ENCODE measurements at places on chromosomes 1 and 21.

- no peak for DNase-seq
Measured at GRCh38 chr1:158176399-158176798, 4.3 kb upstream of the CD1D start.

DNA sequence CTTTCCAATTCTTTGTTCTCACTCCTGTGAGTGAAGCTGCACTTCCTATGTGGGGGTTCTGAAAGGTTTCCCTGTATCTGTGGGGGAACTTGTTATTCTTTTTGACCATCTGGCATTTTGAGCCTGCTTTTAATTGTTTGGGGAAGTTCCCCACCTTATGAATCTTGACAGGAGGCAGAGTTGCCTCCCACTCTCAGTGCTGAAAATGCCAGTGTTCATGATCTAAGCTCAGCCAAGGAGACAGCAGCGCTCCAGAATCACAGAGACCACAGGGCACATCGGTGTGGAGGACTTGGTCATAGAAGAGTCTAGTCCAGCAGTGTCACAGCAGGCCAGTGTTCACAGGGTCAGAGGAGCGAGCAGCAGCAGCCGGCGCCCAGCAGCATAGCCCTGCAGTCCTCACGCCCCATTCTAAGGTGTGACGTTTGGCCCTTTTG, 63.8 kb upstream of the PRDX6 start:
- no peak for DNase-seq

DNA sequence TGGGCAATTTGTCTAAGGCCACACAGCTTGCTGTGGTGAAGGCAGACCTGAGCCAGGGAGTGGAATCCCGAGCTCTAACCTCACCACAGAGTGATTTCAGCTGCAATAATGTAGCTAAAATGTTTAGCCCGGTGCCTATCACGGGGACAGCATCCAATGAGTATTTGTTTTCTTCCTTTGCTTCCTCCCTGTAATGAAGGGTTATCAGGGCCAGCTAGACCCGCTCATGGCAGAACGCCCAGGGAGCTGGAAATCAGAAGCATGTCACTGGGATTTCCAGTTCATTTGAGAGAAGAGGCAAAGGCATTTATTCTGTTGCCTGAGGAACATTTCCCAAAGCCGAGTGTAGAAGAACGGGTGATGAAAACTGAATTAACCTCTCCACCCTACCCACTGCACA, 183.1 kb downstream of the ZSCAN20 start:
- DNase-seq, result no peak

DNA sequence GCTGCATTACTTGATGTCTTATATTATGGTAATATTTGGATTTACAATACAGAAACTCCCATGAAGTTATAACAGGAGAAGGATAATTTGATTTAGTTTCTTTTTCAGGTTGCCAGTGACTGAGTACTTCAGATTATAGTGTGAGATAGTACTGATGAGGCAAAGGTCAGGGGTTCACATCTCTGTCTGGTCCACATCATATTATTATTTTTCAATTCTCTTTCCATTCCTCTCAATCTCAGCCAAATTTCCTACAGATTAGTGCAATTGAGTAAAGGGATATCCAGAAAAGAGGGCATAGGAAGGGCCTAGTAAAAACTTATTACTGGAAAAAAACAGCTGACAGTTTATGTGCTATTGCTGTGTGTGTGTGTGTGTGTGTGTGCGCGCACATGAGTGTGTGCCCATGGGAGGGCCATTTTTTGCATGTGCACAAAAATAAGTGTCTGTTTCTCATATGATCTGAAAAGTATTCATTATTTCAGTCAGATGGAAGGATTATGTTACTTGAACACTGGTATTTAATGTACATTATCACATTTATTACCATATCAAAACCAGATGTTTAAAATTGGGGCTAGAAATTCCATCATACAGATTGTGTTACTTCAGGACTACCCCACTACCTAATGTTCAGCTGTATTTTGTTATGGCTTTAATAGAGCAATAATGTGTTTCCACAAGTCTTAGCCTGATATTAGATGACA, 78.3 kb upstream of the KCNK2 start:
- no peak for DNase-seq

DNA sequence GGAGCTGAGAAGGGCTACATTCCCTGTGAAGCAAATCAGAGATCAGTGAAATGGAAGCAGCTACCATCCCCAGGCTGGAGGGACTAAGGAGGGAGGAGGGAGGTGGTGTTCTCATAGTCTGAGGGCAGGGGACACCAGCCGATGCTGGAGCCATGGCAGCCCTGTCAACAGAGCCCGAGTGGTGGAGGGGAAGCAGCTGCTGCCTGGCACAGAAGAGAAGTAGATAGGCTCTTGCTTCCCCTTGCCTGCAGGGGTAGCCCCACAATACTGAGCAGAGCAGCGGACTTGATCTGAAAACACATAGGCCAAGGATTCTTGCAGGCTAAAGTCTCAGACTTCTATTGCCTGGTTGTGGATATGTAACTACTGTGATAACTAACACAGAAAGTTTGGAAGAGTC, 255.1 kb downstream of the FGGY start:
- no peak for DNase-seq

GRCh38 chr1:64215576-64215975, 12.2 kb downstream of the UBE2U start:
- DNase-seq, result no peak
